ENCODE measurements at places on chromosomes 2 and 18.

DNA sequence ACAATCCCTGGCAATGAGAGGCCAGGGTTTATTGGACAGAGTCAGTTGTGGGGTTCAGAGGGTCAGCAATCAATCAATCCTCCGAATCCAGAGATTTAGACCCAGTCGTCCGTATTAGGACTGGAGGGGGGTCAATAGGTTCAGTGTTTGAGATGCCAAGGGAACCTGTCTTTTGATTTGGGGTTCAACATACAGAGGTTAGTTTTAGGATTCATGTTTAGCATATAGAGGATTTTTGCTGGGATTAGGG lies 292 bp downstream of the GMPPA start:
- DNase-seq = no peak

GRCh38 chr2:109204412-109204811 lies 75.4 kb downstream of the SH3RF3 start:
- no peak for DNase-seq

DNA sequence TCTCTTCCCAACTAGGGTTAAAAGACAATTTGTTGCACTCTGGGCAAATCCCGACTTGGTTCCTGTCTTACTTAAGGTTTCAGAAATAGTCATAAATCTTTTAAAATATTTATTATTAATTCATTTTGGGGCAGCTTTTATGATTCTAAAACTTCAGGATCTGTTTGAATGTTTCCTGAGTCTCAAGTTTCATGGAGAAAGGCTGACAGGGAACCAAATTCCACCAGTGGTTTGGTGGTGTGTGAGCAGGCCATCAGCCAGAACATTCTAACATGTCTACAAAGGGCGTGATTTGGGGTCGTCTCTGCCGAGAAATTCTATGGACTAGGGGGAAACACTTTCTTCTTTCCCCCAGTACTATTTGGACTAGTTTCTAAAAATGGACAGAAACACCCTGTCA lies 366.4 kb downstream of the ZNF521 start:
- DNase-seq = no peak

DNA sequence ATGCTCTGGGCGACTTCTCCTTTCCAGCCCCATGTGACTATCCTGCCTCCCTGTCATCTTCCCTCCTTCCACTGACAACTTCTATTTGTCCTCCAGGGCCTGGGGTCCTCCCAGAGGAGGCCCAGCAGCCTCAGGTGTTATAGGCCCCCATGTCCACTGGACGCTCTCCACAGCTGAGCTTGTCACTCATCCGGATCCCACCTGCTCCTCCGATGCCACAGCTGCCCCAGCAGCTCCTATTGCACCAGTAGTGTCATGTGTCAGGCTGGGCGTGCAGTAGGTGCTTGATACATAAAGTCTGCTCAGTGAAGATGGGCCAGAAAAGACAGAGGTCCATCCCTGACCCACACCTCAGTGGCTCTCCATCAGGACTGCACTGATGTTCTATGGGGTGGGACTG lies 305.7 kb upstream of the MYT1L start:
- no peak for DNase-seq

GRCh38 chr18:55287149-55287806 lies 300.7 kb downstream of the TCF4 start:
- DNase-seq = no peak

- no peak for DNase-seq
Observed at GRCh38 chr2:1505031-1505441, 91.8 kb downstream of the TPO start.

- DNase-seq = no peak
Observed at GRCh38 chr18:48249854-48250253, 159.3 kb downstream of the ZBTB7C start.

GRCh38 chr2:197239434-197239833 lies 71.1 kb downstream of the ANKRD44 start:
- no peak for DNase-seq

- peak; percentile 60 for DNase-seq
Observed at GRCh38 chr2:181891258-181891965, at the start of gene ITPRID2. Gene ITPRID2 (plus strand): TSS chr2:181891730. CDS start chr2:181892067, 337 bp downstream.

- DNase-seq = no peak
Observed at GRCh38 chr18:67805261-67805660, 288.7 kb upstream of the DSEL start.

GRCh38 chr2:29326926-29327325 lies 211.7 kb downstream of the CLIP4 start:
- no peak for DNase-seq

DNA sequence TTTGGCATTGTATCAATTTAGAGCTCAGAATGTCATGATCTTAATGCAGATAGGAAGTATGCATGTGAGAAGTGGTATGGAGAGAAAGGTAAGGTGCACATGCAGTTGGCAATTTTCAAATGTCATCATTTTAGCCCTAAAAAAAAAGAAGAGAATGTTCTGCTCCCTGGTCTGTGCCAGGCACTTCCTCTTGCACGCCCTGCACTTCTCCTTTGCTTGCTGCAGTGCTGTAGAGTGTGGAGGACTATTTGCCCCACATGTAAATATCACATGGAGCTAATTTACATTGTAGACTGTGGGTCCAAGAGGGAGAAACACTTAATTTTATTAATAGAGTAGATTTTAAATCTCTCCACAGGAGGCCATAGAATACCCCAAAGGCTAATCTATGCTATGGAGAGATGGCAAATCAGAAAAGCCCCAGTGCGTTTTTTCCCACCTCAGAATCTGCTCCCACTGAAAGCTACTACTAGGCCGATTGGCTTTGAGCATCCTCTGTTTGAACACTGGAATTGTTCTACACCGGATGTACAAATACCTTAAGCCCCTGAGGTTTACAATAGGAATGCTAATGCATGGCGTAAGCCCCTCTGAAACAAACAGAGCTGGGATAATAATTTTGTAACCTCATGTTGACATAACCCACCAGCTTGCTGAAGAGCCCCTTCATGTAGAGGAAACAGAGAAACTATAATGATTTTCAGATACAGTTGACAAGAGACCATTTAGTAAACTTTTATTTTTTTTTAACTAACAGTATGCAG lies 137.2 kb upstream of the KLHL14 start:
- DNase-seq = no peak

GRCh38 chr2:241853651-241854341 lies 4.9 kb downstream of the PDCD1 start:
- DNase-seq = no peak

DNA sequence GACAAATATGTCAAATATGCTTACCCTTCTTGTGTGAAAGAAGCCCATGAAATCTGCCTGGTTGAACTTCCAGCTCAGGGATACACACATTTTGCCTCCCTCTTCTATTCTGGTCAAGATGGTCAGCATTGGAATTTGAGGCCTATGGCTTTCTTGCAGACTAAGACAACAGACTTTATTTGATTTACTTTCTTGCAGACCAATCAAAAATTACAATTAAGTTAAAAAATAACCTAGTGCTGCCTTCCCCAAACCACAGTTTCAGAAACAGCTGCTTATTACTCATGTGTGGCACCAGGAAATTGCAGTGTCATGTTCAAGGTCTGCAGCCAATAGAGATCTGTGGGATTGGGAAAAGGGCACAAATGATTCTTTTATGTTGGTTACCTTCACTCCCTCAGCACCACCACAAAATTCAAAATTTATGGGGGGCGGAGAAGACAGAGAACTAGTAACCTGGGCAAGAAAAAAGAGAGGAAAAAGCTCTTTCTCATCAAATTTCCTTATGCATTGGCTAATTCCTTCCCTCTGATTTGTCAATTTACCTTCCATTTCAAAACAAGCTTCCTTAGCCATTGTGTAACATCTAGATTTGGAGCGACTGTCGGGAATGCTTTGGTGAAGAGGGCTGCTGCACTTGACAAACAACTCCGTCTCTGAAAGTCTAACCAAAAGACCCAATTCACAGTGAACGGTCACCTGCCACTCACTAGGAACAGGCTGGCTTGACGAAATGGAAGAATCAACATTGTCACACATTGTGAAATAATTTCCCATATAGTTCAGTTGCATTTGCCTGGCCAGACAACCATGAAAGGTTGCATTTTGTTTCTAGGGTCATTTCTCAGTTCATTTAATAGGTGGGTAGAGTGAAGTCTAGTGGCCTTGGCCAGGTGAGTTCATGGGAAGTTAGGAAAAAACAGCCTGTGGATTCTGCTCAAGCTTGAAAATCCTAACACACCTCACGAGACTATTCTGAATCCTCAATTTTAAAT lies 100.4 kb upstream of the FZD5 start:
- DNase-seq = no peak

DNA sequence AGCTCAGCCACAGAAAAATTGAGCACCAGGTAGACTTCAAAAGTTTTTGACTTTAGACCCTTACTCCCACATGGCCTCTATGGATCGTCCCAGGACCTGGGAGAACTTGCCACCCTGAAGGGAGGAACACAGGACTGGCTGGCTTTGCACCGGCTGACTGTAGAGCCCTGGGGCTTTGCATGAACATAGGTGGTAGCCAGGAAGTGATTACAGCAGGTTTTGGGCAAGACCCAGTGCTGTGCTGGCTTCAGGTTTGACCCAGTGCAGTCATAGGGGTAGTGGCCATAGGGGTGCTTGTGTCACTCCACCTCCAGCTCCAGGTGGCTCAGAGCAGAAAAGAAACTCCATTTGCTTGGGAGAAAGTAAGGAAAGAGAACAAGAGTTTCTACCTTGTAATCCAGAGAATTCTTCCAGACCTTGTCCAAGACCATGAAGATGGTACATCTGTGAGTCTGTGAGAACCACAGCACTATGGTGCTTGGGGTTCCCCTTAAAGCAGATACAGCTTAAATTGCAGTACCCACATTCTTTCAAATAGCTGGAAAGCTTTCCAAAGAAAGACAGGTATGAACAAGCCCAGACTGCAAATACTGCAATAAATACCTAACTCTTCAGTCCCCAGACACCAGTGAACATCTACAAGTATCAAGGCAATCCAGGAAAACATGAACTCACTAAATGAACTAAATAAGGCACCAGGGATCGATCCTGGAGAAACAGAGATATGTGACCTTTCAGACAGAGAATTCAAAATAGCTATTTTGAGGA lies 13.0 kb upstream of the SESTD1 start:
- no peak for DNase-seq

GRCh38 chr18:9055626-9056025 lies 46.9 kb upstream of the NDUFV2 start:
- DNase-seq = no peak

DNA sequence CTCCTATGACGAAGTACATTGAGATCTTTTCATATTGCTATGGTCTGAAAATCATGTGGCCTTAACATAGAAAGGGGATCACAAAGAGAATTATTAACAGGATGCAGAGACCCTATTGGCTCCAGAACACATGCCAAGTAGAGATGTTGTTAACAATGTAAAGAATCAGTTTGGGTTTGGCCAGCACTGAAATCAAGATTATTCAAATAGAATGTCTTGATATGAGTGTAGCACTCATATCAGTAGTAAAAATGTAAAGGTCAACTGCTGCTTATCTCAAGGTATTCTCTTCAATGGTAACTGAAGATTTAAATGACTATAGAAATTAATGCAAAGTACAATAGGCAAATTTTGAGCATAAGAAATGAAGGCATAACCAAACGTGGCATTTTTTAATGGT lies 262.8 kb downstream of the PTH2R start:
- no peak for DNase-seq

GRCh38 chr2:36486521-36487044 lies 111.4 kb downstream of the FEZ2 start:
- DNase-seq = no peak

DNA sequence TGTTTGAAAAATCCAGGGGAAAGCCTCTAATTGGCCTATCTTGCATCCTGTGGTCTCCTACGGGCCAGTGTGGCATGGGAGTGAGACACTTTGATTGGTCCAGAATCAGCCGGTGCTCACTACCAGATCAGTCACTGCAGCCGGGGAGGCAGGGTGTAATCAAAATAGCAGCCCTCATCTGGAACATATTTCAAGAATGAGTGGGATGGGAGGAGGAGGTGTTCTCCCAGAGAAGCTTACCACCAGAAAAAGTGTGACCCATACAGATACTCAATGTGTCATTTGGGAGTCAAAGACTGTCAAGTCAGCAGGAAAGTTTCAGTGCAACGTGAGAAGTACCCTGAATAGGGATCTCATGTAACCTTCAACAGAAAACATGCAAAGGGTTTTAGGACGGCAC lies 393.9 kb upstream of the SLC14A2 start:
- no peak for DNase-seq

DNA sequence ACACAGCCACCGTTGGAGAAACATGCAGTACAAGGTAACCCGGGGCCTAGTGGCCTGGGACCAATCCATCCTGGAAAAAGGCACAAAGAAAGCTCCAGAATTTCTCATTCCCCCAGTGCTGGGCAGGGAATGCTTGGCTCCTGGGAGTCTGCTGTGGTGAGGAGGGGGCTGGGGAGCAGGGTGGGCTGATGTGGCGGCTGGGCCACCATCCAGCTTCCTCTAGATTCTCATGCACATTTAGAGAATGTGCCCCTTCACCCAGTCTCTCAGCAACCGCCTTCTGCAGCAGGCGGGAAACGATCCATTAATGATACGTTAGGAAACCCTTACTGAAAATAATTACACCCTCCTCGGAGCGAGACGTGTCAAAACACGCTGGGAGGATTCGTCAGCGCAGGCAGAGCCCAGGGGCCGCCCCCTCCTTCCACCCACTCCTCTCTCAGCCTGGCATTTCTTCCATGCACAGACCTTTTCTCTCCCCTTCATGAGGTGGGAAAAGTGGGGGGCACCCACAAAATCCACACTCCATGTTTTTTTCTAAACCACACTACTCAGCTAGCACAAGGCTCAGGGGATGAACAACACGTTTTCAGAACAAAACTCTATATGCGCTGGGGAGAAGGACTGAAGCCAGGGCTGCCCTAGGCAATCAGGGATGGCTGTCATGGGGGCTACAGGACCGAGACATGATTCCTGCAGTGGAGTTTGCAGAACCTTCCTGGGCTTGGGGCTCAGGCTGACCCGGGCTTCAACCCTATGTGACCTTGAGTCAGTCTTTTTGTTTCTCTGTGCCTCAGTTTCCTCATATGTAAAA lies 56.1 kb upstream of the SMAD7 start:
- DNase-seq = no peak

DNA sequence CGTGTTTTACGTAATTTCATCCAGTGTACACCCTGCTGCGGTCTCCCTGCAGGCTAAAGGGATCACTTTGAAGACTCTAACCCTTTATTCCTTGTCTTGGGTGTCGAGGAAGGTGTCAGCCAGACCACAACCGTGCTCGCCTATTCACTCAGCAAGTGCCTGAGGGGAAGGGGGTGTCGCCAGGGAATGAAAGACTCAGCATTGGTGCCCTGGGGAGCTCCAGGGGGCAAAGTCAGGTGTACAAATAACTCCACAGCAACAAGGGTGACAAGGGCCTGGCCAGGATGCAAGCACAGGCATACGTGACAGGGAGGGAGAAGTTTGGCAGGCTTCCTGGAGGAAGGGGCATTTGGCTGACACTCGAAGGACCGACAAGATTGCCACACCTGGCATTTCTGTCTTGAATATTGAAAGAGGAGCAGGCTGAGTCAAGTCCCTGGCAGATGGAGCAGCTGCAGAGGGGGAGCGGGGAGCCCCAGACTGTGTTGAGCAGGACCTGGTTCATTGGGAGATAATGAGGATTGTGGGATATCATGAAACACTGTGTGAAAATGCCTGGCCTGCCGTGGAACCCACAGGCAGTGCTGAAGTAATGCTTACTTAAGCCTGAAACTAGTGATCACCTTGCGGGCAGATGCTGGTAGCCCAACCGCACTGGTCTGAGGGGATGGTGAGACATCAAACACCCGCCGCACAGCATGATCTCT lies 93.9 kb downstream of the RHOB start:
- DNase-seq = no peak

- no peak for DNase-seq
Observed at GRCh38 chr2:216071111-216071851, 10.3 kb downstream of the PECR start.

Data from stimulated activated CD8-positive, alpha-beta memory T cell treated with anti-CD3 and anti-CD28 coated beads, Interleukin-4, amount 100 ng/mL, for 24 hours (primary cell).